NCI-H1436 treated with DMSO at 0.1 percent for 48 hours (cell line): ENCODE measurements at places on chromosomes 2 and 18.

DNA sequence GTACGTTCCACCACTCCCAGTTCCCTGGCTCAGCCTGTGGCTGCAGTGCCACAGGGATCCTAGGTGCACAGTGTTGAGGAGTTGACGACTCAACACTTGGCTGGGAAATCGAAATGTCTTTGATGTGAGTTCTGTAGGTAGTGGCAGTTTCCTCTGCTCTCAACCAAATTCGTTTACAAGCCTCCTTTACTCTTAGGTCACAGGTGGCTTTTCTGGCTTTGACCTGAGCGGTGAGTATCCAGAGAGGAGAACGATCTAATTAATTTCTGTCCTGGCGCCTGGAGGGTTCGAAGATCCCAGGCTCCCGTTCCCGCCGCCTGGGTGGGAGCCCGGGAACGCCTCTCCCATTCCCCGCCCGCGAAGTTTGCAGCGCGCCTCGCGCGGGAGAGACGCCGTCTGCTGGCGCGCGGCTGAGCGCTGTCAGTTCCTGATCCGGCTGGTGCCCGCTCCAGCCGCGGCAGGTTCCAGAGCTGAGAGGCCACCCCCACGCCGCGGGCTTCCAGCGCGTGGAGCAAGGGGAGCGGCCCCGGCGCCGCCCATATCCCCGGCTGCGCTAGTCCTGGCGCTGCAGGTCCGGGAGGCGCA, at the start of gene LAMA3:
Gene LAMA3 (plus strand): TSS at position 423 of the 585 bp plus-strand sequence. CDS start 231 bp downstream, outside the sequence.
- no peak for DNase-seq

DNA sequence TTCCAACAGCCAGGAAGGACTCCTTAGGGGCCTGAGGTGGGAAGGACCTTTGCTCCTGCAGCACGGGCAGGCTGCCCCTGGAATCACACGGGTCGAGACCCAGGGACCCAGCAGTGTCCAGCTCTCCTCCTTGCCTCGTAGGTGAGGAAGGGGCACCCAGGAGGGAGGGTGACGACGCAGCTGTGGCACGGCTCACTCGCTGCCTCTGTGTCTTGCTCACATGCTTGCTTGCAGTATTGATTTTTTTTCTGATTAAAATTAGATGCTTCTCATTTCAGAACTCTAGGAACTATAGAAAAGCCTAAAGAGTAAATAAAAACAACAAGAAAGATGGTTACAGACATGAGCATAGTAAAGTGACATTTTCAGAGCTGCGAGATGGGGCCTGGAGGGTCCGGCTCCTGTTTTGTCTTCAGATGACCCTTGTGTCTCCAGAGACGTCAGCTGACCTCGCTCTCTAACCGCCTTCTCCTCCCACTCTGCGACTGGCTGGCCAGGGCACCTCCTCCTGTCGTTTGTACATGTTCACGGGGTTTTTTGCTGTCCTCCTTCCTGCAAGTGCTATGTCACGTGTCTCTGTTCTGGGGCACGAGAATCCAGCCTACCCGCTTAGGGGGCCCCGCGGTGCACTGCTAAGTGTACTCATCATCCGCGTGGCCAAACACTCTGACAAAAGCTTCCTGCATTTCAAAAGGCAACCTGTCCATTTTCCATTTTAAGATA, 65.7 kb upstream of the ZNF236 start:
- no peak for DNase-seq

- DNase-seq: no peak
These were observed 29.0 kb upstream of the GIGYF2 start for GRCh38 chr2:232667989-232668583.

DNA sequence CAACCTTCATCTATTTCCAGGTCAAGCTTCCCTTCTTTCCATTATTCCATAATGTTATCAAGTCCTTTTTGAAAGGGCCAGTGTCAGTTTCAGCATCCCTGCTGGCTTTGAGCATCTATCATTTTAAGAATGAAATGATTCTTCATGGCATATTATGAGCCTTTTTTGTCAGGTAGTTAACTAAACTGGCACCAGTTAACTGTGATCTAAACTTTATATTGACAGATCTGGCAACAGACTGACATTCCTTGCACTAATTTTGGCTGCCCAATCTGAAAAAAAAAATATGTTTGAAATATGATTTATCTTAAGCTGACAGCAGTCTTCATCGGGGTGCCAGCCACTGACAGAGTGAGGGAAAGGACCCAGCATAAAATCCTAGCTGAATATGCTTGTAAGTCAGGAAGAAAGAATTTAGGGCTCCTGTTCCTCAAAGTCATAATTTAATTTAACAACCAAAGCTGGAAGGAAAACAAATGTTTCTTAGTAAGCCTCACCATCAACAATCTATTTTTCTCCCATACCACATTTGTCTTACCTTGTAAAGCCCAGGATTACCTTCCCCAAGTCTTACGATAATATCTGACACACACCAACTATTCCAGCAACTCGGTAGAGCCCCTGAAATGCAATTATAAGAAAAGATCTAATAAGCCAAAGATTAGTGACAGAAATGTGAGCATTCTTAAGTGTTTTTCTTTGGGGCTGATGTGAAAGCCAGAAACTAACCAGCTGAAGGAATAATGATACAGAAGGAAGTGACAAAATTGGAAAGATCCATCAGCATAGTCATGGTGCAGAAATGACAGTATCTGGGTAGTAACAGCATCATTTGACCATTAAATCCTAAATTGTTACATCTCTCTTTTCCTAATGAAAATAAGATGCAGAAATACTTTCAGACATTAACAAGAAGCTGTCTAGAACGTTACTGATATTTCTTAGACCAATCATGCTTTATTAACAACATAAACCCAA, 228.1 kb downstream of the RBM43 start:
- DNase-seq: no peak

- DNase-seq: no peak
These were observed 34.8 kb downstream of the TIMM21 start for GRCh38 chr18:74183130-74183529.
